SW 1271 (cell line): ENCODE measurements at places on chromosomes 3 and 15.

DNA sequence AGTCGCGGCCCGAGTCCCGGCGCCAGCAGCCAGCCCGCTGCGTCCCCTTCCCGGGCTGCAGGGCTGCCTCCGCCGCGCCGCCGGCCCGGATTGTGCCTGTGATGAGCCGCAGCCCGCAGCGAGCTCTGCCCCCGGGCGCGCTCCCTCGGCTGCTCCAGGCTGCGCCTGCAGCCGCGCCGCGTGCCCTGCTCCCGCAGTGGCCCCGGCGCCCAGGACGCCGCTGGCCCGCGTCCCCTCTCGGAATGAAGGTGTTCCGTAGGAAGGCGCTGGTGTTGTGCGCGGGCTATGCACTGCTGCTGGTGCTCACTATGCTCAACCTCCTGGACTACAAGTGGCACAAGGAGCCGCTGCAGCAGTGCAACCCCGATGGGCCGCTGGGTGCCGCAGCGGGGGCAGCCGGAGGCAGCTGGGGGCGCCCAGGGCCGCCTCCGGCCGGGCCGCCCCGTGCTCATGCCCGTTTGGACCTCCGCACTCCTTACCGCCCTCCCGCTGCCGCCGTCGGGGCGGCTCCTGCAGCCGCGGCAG, 1.2 kb downstream of the CHST2 start:
- DNase-seq, result no peak

DNA sequence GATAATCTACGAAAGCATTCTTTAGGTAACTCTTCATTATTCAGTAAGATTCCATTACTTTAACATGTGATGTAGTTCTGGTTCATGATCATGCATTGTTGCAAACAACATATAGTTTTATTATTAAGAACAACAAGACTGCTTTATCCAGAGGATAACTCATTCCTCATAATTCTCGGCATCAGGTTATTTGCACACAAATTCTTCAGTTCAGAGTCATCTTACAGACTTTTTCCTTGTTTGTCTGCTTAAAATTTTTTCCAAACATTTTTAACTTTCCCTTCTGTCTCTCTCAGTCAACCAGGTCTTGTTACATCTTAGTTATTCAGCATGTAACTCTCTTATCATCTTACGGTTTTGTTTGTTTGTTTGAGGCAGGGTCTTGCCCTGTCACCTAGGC, 60.1 kb downstream of the VGLL3 start:
- DNase-seq, result no peak

GRCh38 chr15:34271493-34271892, 46.7 kb downstream of the EMC4 start:
- no peak for DNase-seq

DNA sequence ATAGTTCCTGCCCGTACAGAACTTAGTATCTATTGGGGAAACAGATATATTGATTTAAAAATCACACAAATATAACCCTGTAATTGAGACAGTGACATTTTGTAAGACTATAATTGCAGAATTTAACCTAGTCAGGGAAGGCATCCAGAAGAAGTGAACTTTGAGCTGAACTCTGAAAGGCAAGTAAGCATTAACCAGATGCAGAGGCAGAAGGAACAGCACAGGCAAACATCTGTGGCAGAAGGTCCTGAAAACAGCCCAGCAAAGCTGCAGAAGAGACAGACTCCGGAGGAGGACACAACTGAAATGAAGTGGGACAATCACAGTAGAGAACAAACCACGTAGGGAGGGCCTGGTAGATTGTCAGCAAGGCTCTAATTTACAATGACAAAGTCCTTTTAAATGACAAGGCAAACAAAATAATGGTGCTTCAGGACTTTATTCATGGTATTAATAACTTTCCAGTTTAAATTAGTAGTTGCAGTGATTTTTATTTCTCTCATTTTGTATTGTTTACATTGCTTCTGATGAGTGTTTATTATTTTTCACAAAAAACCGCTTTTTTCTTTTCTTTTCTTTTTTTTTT, 14.5 kb downstream of the BCL2A1 start:
- DNase-seq, result no peak

- no peak for DNase-seq
Observed at GRCh38 chr15:29091666-29092065, 178.0 kb downstream of the NSMCE3 start.

GRCh38 chr3:183931881-183932280, 47.2 kb upstream of the PARL start:
- no peak for DNase-seq

GRCh38 chr3:45773714-45774449, 22.5 kb downstream of the SLC6A20 start:
- no peak for DNase-seq

DNA sequence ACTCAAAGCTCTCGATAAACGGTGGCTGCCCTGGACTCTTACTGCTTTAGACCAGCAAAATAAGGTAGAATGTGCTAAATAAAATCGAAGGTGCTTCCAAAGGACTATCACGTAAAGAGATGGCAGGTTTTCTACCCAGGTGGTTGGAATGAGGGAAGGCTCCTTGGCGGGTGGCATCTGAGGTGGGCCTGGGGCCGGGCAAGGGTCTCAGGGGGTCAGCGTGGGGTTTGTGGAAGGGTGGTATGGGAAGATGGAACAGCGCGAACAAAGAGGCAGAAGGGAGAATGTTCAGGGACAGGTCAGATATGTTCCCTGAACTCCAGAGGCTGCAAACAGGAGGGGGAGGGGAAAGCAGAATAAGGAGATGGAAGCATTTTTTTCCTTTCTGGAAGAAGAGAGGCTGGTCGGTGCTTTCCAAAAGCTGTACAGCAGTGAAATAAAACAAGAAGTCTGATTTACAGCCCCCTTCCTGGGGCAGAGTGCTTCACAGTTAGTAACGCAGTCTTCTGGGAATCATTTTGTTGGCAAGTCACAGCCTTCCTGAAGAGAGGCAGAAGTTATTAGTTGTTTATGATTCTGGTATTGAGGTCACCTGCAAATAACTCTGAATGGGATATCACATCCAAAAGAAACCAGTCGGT, 58.3 kb upstream of the ATG7 start:
- DNase-seq, result no peak

GRCh38 chr3:50124800-50125178, 30.3 kb upstream of the SEMA3F start:
- DNase-seq, result no peak
